ENCODE measurements at places on chromosomes 4 and X.

GRCh38 chr4:147492761-147493160 lies 11.9 kb downstream of the EDNRA start:
- DNase-seq, result no peak

DNA sequence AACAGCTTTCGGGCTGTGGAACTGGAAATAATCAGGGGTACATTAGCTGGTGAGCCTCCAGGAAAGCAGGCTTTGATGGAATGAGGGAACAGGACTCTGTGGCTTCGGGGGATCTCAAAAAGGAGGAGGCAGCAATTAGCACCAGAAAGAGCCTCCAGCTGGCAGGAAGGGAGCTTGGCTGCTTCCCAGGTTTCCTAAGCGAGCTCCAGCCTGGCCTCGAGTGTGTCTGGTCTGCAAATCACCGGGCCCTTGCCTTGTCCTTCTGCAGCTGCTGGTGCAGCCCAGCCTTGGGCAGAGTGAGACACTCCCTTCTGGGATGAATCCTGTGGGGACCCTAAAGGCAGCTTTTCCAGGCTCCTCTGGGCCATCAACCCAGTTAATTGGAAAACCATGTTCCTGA lies 10.7 kb upstream of the PDHA1 start:
- no peak for DNase-seq

GRCh38 chr4:81227138-81227537 lies 12.1 kb upstream of the PRKG2 start:
- no peak for DNase-seq

DNA sequence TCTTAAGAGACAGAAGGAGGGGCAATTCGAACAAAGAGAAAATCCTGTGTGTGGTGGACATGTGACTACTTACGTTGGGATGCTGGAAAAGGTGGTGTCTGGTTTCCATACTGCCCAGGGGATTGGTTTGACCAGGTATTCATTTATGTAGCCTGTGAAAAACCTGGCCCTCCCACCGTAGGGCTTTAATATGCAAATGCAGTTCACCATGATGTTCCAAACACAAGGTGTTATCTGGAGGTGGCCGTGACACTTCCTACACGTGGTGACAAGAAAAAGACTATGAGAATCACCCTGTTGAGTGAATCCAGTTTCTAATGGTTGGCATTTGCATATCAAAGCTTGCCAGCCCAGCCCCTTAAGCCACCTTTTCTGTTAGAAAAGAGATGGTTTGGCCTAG lies 27.9 kb downstream of the UGT2B4 start:
- DNase-seq, result no peak

DNA sequence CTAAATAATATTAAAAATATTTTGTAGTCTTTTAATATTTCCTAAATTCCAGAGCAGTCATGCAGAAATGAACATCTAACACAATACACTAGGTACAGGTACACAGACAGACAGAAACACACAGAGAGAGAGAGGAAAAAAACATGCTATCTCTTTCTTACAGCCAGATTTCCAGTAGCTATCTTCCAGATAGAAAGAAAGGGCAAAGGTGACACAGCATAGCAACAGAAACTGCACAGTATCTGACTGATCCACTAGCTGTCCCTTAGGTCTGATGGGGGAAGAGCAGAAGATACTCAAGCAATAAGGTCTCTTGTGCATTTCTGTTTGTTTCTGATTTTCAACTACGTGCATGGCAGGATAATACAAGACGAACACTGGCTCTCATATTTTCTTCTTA lies 7.8 kb downstream of the FBXW7 start:
- DNase-seq, result no peak

DNA sequence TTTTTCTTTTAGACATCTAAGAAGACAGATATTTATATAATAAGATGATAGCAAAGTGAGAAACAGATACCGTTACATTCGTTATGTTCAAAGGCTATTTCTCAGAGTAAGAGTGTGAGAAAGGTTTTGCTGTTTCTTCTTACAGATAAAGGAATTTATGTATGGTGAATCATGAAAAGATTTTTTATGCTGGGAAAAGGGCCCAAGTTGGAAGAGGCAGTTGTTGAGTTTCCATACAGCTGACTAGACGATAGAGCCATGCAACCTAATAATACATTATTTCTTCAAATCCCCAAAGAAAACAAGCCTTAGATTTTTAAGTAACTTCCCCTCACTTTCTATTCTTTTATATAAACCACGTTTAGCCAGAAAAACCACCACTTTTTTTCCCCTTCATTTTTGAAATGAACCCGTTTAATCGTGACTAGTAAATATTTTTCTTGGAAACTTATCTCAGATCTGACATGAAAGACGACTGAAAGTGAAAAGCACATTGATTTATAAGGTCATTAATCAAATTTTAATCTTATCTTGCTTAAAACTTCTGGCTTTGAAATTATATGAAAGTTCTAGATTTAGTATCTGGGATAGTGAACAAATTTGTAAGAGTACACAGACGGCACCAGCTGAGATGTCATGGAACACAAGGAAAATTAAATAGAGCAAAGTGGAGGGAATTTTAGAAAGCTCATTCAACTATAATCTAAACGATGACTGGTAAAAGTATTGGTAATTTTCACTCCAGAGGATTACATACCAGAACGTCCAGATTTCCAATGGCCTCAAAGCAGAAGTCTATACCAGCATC lies 10.9 kb downstream of the ADH6 start:
- DNase-seq, result no peak

GRCh38 chr4:40121515-40121914 lies 64.9 kb downstream of the N4BP2 start:
- DNase-seq, result no peak

GRCh38 chr4:3736806-3737205 lies 29.4 kb upstream of the ADRA2C start:
- DNase-seq, result no peak

Data from nucleus accumbens (tissue), 56 donors.